Natural killer cell treated with Interleukin-12 subunit alpha and Interleukin-12 subunit beta and Interleukin-15 and Interleukin-18, amount 100 ng/mL, for 72 hours (primary cell): ENCODE measurements at places on chromosomes 12 and 14. TPM values are rescaled to one million over a fixed set of nuclear protein-coding genes. Genes with fewer than 3 reads are reported as not detected.

- no peak for DNase-seq
Measured at GRCh38 chr12:80814453-80814852, 97.7 kb downstream of the MYF5 start.

GRCh38 chr12:100643246-100643645 is 69.8 kb downstream of the GAS2L3 start:
- no peak for DNase-seq

GRCh38 chr12:62215506-62215905 is 44.7 kb upstream of the USP15 start:
- DNase-seq, result no peak

- no peak for DNase-seq
Measured at GRCh38 chr14:48350971-48351370, 675.6 kb upstream of the MDGA2 start.

DNA sequence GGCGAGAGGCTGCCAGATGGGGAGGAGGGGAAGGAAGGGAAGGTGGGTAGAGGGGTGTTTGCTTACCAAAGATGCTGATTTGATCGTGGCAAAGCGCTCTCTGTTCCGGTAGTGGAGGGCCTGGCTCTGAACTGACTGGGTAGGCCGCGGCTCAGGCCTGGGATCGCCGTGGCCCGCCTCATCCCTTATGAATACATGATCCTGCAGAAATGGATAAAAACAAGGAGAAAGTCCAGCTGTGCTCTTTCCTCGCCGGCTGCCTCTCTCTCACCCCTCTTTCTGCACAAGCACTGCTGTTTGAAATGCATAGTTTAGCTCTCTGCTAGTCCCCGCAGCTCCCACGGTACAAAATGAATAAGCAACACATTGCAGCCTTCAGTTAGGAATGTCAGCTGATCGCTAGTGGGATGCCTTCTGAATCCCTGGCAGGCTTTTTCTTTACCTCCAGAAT is 53.8 kb downstream of the PEBP1 start:
- DNase-seq, result no peak

- no peak for DNase-seq
Measured at GRCh38 chr12:108238474-108238873, 100.6 kb downstream of the CMKLR1 start.

- peak; percentile 75 for DNase-seq
Measured at GRCh38 chr14:103108749-103109207, 14.3 kb downstream of the EXOC3L4 start.

GRCh38 chr12:44581642-44582242 is 294.4 kb downstream of the NELL2 start:
- DNase-seq, result no peak

DNA sequence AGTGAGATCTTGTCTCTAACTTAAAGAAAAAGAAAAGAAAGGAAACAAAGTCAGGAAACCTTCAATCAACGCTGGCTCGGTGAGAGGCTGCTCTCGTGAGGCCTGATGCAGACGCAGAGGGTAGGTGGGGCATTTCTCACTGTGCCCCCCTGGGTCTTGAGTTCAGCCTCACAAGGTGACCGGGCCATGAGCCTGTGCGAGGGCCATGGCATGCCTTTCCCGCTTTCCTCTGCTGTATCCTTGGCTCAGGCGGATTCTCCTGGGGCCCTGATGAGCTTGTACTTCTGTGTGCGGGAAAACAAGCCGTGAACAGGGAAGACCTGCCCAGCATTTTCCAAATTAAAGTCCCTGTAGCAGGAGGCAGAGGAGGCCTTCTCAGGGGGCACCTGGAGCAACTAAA is 20.2 kb downstream of the ADGRD1 start:
- no peak for DNase-seq

GRCh38 chr14:104937161-104937560 is 12.5 kb downstream of the PLD4 start:
- no peak for DNase-seq

- no peak for DNase-seq
Measured at GRCh38 chr12:100453951-100454350, 19.7 kb upstream of the NR1H4 start.

DNA sequence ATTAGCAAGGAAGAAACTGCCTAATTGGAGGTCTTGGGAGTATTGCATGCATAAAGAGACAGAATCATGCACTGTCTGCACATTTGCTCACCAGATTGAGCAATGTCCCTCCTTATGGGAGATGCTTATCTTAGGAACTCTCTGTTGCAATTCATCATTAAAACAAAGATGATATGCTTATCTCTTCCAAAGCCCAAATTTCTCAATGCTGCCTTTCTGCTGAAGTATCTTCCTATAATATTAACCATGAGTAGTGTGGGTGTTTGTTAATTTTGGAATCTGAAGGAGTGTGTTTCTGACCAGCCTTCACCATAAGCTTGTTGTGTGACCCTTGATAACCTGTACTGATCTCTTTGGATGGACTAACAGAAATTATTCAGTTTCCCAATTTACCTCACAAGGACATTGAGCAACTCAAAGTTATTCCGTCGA is 1257.6 kb upstream of the FLRT2 start:
- DNase-seq, result no peak

DNA sequence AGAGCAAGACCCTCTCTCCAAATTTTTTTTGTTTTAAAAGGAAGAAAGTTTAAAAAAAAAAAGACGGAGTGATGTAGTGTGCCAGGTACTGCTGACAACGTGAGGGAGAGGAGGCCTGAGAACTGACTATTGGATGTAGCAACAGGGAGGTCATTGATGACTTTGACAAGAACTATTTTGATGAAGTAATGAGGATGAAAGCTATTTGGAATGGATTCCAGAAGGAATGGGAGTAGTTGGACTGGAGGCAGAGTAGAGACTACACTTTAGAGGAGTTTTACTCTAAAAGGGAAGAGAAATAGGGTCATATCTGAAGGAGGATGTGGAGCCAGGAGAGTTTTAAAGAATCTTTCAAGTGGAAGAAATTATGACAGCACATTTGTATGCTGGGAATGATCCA is 27.8 kb upstream of the SLC38A2 start:
- no peak for DNase-seq

DNA sequence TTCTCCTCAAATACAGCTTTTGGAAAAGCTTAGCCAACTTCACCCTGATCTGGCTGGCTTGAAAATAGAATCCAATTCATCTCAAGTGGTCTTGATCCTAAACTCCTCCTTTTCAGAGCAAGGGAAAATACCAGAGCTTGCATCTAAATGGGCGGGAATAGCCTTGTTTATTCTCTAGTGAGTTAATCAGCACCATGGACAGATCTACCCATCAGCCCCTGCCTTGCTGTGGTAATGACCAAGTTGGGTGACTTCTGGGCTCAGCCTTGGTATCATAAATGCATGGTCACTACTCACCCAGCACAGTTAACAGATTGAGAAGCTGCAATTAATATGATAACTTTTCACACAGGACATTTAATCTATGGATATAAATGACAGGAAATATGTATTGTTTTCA is 196.6 kb downstream of the GLT1D1 start:
- DNase-seq, result no peak

- DNase-seq, result no peak
Measured at GRCh38 chr12:88398031-88398430, 182.2 kb downstream of the KITLG start.

DNA sequence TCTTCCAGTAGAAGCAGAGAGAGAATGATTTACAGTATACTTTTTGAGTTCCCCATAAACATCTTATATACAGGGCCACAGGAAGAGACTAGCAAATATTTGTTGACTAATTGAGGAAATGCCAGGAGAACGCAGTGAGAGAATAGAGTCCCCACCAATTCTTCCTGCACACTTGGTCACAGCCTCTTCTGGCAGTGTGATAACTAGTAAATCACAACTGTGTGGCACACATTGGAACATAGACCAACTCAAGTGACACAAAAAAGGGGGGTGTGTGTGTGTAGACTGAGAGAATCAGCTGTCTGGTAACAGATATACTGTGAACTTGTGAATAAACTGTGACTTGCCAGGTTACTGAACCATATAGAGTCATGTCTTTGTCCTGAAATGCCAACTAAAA is 10.2 kb downstream of the PFKM start:
- no peak for DNase-seq

DNA sequence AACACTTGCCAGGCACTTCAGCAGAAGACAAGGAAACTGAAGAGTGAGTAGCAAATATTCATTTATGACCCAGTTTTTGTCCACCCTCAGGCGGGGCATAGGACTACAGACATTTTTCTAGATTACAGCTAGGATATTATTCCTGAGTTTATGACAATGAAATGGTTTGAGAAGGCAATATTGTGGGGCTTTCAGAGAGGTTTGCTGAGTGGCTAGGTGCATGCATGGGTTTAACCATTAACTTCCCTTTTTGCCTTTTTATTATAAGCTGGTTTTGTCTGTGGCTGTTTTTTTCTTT is 104.0 kb upstream of the BCAT1 start:
- DNase-seq, result no peak

GRCh38 chr14:69481815-69482568 is 2.5 kb upstream of the PLEKHD1 start:
- no peak for DNase-seq

DNA sequence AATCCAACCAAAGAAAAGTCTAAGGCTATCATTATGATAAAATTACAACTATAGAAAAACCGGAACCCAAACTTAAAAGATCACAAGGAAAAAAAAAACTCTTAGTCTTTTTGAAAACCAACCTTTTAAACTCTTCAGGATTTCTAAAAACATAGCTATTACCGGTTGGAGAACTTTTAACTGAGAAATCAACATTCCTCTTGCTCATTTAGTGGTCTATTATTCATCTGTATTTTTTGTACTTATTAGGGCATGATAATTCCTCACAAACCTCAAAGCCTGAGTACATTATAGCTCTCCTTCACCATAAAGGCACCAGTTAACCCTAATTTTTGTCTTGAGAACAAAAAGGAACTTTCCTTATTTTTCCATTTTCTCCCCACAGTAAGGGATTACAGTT is 10.4 kb downstream of the LUM start:
- no peak for DNase-seq

Gene SMCO2
- 1.0 TPM for total RNA-seq

Gene KRT79
- not detected for total RNA-seq

Gene SIX1
- not detected for total RNA-seq

Gene PSMA6
- 704 TPM for total RNA-seq

Gene NYNRIN
- 0.11 TPM for total RNA-seq

Gene CPNE6
- not detected for total RNA-seq
